NCI-H2029 treated with DMSO at 0.1 percent for 48 hours (cell line): ENCODE measurements at places on chromosomes 5 and 9.

- no peak for DNase-seq
These were observed 162.9 kb upstream of the WWC1 start for GRCh38 chr5:168128557-168128956.

GRCh38 chr9:114403153-114403756 is 15.5 kb upstream of the AKNA start:
- no peak for DNase-seq

- no peak for DNase-seq
These were observed 56.3 kb downstream of the SLC24A2 start for GRCh38 chr9:19732441-19732951.

GRCh38 chr9:124869466-124869985 is 7.6 kb downstream of the ARPC5L start:
- no peak for DNase-seq

DNA sequence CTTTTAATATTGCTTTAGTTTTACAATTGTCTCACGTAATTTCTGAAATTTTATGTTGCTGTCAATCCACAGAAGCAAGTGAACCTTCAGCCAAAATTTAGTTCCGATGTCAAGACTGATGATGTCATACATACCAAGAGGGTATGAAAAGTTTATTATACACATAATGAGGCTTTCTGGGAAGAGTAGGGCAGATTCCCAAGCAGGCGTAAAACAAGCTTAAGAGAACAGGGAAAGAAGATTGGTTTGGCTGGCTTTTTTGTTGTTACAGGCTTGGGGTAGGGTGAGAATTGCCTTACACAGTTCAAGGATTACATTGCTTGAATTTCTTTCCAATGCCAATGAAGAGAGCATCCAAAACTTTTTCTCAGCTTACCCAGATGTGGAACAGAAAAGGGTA is 1962.9 kb upstream of the CDH6 start:
- no peak for DNase-seq

GRCh38 chr5:75335486-75335885 is 1.5 kb upstream of the HMGCR start:
- DNase-seq, result no peak

DNA sequence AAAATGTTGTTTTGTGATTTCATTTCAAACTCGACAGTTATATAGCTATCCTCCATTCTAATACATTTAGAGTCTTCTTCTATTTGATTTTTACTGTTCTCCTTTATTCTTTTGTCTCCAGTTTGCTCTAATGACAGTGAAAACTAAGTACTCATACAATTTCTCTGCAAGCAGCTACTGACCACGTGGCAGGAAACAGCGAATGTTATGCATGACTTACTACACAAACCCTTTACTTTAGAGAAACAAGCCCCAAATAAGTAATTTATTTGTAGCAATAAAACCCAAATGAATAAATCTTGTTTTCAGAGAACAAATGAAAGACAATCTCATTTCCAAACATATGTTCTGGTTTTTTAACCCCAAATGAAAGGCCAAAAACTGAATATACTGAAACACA is 41.9 kb downstream of the CDH6 start:
- no peak for DNase-seq

- DNase-seq, result no peak
These were observed 51.2 kb upstream of the HSPA9 start for GRCh38 chr5:138626333-138626944.

- no peak for DNase-seq
These were observed 41.0 kb upstream of the MTAP start for GRCh38 chr9:21761309-21761901.

GRCh38 chr5:73192370-73192769 is 19.4 kb downstream of the TMEM174 start:
- DNase-seq, result no peak

DNA sequence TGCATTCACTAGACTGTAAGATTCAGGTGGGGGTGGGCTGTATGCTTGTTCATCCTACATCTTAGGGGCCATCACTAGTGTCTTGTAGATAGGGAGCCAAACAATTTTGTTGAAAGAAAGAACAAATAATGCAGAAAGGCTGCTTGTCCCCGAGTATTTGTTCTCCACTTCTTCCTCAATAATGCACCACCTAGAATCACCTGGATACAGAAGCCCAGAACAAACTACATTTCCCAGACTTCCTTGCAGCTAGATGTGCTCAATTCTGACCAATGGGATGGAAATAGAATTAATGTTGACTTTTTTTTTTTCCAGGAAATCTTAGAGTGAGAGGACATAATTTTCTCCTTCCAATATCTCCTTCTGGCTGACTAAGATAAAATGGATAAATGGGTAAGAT is 38.9 kb upstream of the TNFSF8 start:
- DNase-seq, result no peak

GRCh38 chr9:87812375-87813118 is 70.1 kb upstream of the SPATA31E1 start:
- no peak for DNase-seq

GRCh38 chr5:96008987-96009647 is 47.5 kb upstream of the ELL2 start:
- DNase-seq, result no peak

DNA sequence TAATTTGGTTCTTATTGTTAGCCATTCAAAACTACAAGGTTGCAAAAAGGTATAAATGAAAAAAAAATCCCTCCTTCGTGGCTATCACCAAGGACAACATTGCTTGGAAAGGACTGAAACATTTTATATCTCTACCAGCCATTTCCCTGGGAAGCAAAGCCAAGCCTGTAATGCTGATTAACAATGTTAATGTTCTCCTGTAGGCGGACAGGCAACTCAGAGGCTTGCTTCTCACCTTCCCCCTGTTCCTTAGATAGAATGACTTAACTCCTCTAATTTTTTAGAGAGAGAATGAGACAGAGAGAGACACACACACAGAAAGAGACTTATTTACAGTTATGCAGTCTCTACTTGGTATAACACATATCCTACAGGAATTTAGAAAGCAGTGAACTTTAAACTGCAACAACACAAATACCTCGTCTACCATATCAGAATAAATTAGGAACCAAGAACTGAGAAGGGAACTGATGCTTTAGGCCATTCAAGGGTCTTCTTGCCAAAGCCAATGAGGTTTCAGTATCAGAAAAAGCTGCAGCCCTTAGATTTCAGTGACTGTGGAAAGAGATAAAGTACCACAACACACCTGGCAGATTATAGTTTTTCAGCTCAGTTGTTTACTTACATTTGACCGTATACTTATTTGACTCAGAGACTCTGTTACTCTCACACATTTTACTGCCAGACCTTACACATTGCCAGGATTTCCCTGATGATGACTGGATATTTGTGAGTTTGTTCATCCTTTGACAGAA is 20.9 kb upstream of the MAN2A1 start:
- no peak for DNase-seq

GRCh38 chr5:116573279-116573701 is 1.3 kb downstream of the SEMA6A start:
- no peak for DNase-seq

DNA sequence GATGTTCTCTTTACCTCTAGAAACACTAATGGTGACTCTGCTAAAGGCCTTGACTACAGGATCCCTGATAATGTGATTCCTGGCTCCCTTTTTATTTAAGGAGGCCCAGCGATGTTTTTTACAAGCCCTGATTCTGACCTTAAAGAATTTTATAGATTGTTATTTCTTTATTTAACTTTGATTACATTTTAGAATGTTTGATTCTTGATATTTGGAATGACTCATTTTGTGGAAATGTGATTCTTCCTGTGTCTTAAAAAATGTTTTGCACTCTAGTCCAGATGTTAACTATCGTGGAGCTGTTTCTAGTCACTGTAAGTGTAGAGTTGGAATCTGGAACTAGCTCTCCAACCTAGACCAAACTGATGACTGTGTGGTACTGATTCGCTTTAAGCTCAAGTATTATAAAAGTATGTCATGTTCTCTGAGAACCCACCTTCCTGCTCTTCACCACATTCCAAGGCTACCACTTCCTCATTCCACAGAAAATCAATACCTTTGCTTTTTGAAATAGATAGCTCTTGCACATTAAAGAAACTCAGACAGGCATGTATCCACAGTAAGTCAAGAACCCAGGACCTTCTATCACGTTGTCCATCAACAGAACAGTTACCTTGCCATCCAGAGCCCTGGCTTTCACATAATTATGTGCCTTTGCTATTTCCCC is 65.2 kb downstream of the JMY start:
- no peak for DNase-seq

GRCh38 chr5:14286574-14287421 is 143.7 kb downstream of the TRIO start:
- no peak for DNase-seq

DNA sequence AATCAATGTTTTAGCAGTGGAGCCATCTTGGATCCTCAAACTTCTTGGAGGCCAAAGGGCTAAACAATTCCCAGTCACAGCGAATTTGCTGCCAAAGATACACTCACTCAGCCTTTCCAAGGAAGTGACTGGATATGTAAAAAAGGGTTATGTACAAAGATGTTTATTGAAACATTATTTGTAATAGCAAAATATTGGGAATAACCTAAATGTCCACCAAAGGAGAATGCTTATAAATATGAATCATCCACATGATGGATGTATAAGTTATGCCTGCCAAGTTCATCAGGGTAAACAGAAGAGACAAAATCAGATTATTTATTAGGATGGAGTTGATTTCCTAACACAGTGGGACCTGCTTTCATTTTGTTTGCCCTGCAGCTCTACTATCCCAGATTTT is 145.2 kb upstream of the ABCA1 start:
- DNase-seq, result no peak

GRCh38 chr5:176819476-176819875 is 9.1 kb downstream of the UNC5A start:
- no peak for DNase-seq

DNA sequence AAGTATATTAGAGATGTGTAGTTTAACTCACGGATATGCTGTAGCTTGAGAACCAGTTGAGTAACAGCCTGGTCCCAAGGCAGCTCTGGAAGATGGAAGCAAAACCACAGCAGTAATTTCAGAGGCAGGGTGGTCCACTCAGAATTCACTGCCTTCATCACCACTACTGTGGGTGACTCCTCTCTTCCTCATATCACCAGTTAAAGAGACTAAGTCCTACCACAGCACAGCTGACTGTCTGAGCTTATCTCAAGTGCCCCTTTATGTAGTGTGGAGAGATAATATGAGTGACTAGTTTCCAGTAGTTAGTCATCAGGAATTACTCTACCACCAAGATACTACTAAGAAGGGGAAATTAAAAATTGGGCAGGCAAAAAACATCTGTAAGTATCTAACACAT is 1571.2 kb upstream of the C9orf72 start:
- DNase-seq, result no peak

- DNase-seq, result no peak
These were observed 181.9 kb downstream of the FGF18 start for GRCh38 chr5:171601266-171601881.

DNA sequence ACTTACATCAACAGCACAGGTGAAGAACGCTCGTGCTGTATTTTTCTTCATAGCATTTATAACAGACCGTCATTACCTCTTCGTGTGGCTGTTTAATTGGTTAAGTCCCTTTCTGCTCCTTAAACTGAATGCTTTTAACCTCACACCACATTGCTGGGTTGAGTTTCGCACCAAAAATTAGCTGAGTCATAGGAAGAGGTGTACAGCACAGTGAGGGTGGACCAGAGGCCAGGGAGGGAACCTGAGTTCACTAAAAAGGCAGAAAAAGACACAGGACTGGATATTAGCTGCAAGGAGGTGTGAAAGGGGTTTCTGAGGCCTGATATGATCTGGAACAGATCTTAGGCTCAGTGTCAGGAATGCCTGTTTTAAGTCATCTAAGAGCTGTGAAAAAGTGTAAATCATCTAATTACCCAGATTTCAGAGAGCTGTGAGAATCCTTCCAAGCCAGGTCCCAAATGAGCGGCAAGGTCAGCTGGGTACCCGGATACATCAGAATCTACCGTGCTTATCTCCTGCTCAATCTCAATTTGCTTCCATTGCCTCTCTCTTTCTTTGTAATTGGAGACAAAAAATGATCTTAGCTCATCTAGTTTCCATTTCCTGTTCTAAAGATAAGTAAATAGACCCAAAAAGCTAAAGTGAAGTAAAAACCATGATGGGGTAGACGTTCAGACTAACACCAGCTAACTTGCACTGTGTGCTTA is 7.1 kb upstream of the CFAP90 start:
- no peak for DNase-seq

GRCh38 chr9:106207298-106207697 is 513.0 kb downstream of the TMEM38B start:
- no peak for DNase-seq

DNA sequence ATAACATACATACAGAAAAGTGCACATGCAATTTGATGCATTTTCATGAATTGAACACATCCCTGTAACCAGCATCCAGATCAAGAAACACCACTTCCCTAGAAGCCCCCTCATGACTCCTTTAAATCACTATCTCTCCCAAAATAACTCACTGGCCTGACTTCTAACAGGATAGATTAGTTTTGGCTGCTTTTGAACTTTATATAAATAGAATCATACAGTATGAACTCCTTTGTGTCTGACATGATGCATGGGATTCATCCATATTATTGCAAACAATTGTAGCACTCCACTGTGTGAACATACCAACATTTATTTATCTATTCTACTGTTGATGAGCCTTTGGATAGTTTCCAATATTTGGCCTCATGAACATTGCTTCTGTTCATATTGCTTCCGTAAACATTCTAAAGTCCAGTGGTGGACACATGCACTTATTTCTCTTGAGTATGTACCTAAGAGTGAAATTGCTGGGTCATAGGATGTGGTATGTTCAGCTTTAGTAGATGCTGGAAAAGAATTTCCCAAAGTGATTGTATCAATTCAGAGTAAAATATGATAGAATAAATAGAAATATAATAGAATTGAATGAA is 148.7 kb upstream of the GDNF start:
- DNase-seq, result no peak

GRCh38 chr5:122507581-122507980 is 195.5 kb downstream of the SNCAIP start:
- DNase-seq, result no peak

- DNase-seq, result no peak
These were observed 45.3 kb upstream of the ISOC1 start for GRCh38 chr5:129049126-129049799.

- DNase-seq, result no peak
These were observed 26.1 kb upstream of the FCN1 start for GRCh38 chr9:134943836-134944235.

DNA sequence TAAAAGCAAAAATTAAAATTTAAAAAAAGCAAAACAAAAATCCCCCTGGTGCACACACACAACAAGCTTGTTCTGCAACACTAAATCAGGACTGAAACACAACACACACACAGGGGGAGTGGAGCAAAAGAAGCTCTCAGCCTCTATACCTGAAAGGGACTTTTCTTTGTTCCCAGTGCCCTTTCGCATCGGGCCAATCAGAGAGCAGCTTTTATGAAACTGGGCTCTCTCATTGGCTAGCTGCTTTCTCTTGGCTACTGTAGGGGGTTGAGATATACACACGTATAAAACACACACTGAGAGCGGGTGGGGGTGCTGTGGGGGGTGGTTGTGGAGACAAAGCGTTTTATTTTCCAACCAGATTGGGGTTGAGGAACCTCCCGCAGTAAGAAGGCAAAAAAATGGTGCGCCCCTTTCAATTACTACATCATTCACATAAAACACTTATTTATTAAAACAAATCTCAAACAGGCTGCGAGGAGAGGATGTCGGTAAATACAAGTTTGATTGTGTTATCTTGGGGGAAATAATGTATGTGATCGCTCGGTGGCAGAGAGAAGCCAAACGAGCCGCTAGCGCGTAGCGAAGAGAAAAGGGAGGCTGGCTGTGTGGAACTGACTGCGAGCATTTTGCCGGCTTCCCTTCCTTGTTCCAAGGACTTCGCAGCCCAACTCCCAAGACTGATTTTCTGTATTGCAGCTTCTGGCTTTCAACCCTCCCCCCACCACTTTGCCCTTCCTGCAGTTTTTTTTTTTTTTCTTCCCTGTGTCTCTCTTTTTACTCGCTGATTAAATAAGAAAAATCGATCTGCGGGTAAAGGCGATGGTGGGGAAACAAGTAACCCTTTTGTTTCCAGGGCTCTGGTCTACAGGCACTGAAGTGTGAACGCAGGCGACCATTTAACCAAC is 2.5 kb upstream of the ZNF608 start:
- DNase-seq, result peak; percentile 93
